Hepatocyte (in vitro differentiated cells): ENCODE measurements at places on chromosomes 12 and 14. TPM values are rescaled to one million over a fixed set of nuclear protein-coding genes. Genes with fewer than 3 reads are reported as not detected.

DNA sequence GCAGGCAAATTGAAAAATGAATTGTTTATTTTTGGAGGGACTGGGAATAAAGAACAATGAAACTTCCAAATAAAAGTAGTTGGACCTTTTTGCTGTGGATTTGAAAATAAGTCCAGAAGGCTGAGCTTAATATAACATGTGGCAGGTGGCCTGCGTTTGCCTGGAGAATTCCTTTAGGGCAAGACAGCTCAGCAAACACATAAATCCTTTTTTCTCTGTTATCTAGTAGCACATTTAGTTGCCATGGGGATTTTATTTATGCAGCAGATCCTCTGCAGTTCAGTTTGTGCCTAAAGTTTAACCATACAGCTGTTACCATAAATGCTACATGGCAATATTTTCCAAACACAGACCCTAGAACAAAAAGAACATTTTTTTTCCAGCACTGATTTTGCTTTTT is 180.0 kb downstream of the NPAS3 start:
- DNase-seq, result peak; percentile 26

The DEGS2 gene
- polyA plus RNA-seq, result 7.7 and 11.8 TPM in 2 replicates

DNA sequence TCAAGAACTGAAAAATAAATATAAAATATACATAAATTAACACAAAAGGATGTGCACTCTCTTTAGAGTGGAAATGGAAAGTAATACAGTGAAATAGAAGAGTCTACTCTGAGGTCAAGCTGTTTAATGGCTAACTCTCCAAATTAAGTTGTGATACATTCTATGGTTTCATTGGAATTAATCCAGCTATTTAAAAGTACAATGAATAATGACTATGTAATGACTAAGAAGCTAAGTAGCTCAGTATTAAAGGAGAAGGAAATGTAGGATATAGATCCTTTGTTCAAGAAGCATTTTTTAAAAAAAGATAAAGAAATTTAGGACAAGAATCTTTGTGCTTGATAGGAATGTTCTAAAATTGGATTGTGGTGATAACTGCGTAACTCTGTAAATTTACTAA is 85.3 kb downstream of the LRP6 start:
- no peak for DNase-seq

- no peak for DNase-seq
These were observed 12.9 kb downstream of the ETV6 start for GRCh38 chr12:11662369-11662768.

The LPAR5 gene
- polyA plus RNA-seq, result 0.34 and 2.0 TPM in 2 replicates

The FBRSL1 gene
- polyA plus RNA-seq, result 61.1 and 69.1 TPM in 2 replicates

DNA sequence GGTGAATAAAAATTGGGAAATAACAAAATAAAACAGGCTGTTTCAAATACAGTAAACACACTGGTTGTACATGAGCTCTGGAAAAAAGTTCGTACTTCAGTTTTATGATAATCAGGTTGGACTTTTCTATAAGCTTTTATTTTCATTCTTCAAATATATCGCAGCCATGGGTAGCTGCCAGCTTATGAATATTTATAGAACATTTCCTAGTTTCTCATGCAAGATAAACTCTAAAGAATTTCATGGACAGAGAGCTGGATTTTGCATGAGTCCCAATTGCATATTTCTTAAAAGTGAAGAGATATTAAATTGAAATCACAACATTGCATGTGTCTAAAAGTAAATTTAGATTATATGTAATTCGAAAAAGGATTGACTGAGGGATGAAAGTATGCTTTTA is 827.6 kb downstream of the SLC6A15 start:
- DNase-seq, result no peak

GRCh38 chr12:126952096-126953007 is 1314.6 kb upstream of the TMEM132C start:
- no peak for DNase-seq

The PLA2G1B gene
- polyA plus RNA-seq, result 14.7 and 18.8 TPM in 2 replicates

- no peak for DNase-seq
These were observed 72.0 kb upstream of the RESF1 start for GRCh38 chr12:31887109-31887811.

GRCh38 chr14:70662816-70663215 is 21.1 kb downstream of the TTC9 start:
- DNase-seq, result no peak

DNA sequence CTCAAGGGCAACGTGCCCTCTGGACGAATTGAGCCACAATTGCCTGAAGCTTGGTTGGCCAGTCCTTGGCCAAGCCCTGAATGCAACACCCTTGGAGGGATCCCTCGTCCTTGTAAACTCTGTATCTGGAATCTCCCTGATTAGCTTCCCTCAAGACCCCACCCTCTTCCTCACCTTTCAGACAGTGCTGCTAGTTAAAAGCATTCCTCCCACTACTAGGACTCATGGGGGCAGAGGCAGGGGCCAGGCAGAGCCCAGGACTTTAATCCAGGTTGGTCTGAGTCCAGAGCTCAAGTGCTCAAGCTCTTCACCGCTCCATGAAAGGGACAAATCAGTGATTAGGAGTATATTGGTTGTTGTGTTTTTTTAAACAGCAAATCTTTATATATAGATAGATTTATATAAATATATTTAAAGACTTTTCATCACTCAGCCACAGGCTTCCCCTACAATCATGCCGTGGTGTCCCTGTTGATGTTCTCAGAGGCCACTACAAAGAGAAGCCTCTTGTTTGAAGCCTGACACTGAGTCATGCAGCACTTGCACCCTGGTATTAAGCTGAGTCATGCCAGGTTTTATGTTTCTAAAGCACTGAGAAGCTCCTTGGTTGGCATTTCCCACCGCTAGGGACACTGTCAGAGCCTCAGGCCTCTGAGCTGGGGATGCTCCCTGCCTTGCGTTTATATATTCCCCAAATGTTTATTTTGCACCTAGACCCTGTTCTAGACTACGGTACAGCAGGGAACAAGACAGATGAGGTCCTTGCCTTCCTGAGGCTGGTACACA is 53.8 kb upstream of the GSC start:
- no peak for DNase-seq

The CLEC4D gene
- not detected in 2 replicates for polyA plus RNA-seq

DNA sequence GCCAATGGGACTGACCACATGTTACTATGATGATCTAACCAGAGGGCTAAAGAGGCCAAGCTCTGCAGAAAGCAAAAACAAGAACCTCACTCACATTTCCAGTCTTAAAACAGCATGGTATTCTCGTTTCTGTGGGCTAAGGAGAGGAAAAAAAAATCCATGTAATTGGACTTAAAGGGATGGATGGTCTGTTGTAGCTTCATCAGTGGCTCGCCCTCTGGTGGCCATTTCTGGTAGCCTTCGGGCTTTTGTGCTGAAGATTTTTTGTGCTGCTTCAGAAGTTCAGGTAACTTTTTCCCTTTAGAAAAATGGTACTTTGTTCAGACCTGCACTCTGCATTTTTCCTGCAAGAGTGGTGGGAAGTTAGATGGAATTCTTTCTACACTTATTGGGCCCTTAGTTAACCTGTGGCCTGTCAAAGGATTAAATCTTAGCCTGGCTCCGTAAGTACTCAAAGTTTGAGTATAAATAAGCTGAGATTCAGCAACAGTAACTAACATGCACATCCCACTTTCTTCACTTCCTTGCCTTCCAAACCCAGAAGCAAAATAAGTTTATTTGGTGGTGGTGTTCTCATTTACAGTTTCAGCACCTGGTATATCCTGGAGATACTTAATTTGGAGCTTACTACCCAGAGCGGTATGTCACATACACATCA is 22.3 kb downstream of the DCAF4 start:
- DNase-seq, result peak; percentile 79

The PSMA6 gene
- 216 and 228 TPM in 2 replicates for polyA plus RNA-seq

DNA sequence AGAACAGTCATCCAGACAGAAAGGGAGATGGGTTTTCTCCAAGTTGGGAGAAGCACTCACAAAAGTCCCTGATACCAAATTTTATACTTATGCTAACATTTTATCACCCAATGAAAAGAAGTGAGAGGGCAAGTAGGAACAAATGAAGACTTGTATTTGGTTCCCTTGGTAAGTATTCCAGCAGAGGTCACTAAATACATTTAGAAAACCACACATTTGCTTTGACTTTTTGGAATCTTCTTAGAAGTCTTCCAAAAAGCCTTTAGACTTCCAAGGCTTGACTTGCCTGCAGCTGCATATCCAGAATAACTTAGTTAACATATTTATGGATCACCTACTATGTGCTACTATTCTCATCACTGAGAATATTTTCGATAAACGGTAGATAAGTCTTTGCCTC is 3.1 kb upstream of the GYS2 start:
- DNase-seq, result peak; percentile 12

The STYK1 gene
- 0.09 and 0.58 TPM in 2 replicates for polyA plus RNA-seq

GRCh38 chr14:77459072-77459723 is 1.3 kb downstream of the AHSA1 start:
- DNase-seq, result peak; percentile 84

- no peak for DNase-seq
These were observed 71.5 kb upstream of the MDM1 start for GRCh38 chr12:68403711-68404110.

GRCh38 chr14:93369713-93370266 is 22.8 kb downstream of the COX8C start:
- no peak for DNase-seq

DNA sequence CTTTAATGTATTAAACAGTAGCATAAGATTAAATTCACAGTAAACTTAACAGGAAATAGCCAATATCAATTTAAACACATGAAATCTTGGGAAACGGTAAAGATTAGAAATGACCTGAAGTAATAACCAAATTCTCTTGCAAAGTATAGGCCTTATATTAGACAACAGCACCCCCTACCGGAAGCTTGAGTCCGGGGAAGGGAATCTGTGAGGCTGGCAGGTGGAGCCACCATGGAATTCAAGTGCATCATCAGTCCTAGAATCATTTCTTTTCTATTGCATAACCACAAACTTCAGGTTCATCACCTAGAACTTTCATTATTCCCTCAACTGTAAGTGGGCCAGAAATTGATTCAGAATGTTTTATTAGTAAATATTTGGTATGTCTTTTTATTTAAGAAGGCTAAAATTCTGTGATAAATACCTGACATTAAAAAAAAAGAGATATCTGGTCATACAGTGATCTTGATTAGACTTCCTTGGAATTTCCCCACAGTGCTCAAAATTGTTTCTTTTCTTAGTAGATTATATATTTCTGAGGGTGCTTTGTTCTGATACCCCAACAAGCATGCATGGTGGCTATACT is 48.6 kb downstream of the AP5M1 start:
- DNase-seq, result peak; percentile 90

DNA sequence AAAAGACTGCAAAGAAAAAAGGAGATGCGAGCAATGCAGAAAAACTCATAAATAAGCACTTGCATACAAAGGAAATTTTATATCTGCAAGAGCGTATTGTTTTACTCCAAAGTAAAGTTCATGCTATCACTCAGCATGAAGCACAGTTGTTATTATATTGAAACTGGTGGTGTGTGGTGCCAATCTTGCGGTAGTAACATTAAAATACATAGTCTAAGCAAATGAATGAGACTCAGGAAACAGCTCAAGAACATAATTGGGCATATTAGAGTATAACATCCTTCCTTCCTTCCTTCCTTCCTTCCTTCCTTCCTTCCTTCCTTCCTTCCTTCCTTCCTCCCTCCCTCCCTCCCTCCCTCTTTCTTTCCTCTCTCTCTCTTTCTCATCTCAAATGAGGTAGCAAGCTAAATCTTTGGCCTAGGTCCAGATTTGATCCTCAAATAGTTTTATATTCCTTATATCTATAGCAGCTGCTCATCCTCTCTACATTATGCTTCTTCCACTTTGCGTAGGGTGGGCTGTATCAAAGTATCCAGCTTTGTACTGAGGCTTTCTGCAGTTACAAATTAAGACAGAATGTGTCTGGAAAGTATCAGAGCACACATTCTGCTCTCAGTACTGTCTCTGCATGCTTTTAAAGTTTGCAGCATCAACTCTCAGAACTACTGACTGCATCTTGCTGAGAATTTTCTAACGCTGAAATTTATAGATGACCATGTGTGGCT is 718.3 kb downstream of the RERGL start:
- no peak for DNase-seq

- DNase-seq, result no peak
These were observed 44.8 kb downstream of the RHOJ start for GRCh38 chr14:63249092-63249491.
